CD4-positive, alpha-beta T cell (primary cell): ENCODE measurements at places on chromosomes 4 and X. TPM values are rescaled to one million over a fixed set of nuclear protein-coding genes. Genes with fewer than 3 reads are reported as not detected.

TENT5D gene
- total RNA-seq: not detected

DNA sequence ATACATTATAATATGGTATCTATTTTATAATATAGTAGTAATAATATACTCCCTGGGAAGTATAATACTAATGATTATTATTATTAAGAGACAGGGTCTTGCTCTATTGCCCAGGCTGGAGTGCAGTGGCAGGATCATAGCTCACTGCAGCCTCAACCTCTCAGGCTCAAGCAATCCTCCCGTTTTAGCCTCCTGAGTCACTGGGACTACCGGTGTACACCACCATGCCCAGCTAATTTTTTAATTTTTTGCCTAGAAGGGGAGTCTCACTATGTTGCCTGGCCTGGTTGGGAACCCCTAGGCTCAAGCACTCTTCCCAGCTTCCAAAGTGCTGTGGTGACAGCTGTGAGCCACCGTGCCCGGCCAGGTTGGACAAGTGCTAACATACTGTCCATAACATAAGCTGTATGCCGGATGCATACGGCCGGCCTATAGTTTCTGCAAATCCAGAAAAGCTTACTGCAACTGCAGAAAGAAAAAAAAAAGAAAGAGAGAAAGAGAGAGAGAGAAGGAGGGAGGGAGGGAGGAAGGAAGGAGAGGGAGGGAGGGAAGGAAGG is 94.2 kb upstream of the PPP2R3B start:
- H3K27ac ChIP-seq: no peak overlapping the region
- DNase-seq: no peak
- H3K4me1 ChIP-seq: no peaks in the 10 kb centered on the region
- no peaks in the 10 kb centered on the region for H3K36me3 ChIP-seq

GRCh38 chr4:14928035-14928434 is 74.2 kb upstream of the CPEB2 start:
- H3K27ac ChIP-seq: no peak overlapping the region
- no peaks in the 10 kb centered on the region for H3K4me1 ChIP-seq
- H3K4me3 ChIP-seq: no peak overlapping the region
- no peaks in the 10 kb centered on the region for H3K27me3 ChIP-seq
- H3K36me3 ChIP-seq: no peaks in the 10 kb centered on the region

BEX2 gene
- 46.4 TPM for total RNA-seq

GRCh38 chr4:53593765-53594164 is 2.5 kb upstream of the LNX1 start:
- DNase-seq: no peak
- H3K27ac ChIP-seq: no peak overlapping the region
- H3K36me3 ChIP-seq: no peaks in the 10 kb centered on the region
- peaks cover 5% of the 10 kb centered on the region for H3K27me3 ChIP-seq
- no peaks in the 10 kb centered on the region for H3K4me1 ChIP-seq
- H3K4me3 ChIP-seq: no peak overlapping the region

DNA sequence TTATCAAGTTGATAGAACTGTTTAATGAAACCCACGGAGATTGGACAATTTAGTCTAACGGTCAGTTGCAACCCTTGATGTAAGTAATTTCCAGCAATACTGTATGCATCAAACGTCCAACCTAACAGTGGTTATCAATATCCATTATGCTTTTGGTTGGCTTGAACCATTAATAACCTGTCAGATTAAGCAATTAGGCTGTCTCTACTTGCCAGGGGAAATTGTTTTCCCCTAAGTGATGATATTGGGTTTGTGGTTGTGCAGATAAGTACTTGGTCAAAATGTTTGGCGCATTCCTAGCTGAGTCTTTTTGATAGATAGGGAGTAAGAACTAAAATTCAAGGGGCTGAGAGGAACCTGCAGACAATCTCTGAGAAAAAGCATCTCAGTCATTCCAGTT is 30.5 kb upstream of the ESX1 start:
- no peak overlapping the region for H3K4me3 ChIP-seq
- no peak for DNase-seq
- peaks cover 3% of the 10 kb centered on the region for H3K27me3 ChIP-seq
- no peak overlapping the region for H3K27ac ChIP-seq
- no peaks in the 10 kb centered on the region for H3K36me3 ChIP-seq

- no peak overlapping the region for H3K27ac ChIP-seq
- H3K36me3 ChIP-seq: no peaks in the 10 kb centered on the region
- no peak overlapping the region for H3K4me3 ChIP-seq
These were observed 145.0 kb upstream of the DGKK start for GRCh38 chrX:50615570-50616158.

DNA sequence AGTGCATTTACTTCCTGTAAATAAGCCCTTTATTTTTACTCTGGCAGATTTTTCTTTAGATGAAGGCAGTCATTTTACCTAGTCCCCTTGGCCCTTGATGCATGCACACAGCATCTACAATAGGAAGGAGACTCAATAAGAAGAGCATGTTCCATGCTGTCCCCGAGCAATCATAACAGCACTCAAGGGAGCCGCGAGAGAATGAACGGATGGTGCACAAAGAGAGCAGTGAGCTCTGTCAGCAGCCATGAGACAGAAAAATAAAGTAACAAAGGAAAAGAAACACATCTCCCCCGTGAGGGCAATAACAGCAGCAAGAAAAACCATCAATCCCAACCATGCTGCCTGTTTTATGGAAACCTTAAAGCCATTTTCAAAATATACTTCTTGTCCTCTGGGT is 11.9 kb downstream of the SMIM31 start:
- no peak overlapping the region for H3K27ac ChIP-seq
- no peaks in the 10 kb centered on the region for H3K36me3 ChIP-seq
- H3K4me1 ChIP-seq: no peaks in the 10 kb centered on the region
- H3K27me3 ChIP-seq: no peaks in the 10 kb centered on the region

DNA sequence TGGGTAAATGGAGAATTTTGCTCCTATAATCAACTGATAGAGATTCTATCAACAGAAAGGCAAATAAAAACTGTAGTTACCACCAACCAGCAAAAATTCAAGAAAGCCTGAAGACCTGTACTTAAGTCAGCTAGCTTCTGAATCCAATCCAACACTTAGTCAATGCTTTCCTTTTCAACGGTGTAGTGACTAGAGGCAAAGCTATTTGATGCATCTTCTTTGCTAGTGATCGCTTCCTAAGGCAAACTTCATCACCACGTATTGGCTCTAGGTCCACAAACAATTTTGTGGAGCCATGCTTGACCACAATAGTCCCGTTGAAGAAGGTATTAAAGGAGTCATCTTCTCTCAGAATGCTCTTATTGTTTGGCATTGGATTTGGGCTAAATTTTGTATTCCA is 25.0 kb upstream of the UBA6 start:
- no peak overlapping the region for H3K4me3 ChIP-seq
- H3K36me3 ChIP-seq: peaks cover 7% of the 10 kb centered on the region
- H3K27ac ChIP-seq: no peak overlapping the region
- no peaks in the 10 kb centered on the region for H3K4me1 ChIP-seq

TLL1 gene
- not detected for total RNA-seq

DNA sequence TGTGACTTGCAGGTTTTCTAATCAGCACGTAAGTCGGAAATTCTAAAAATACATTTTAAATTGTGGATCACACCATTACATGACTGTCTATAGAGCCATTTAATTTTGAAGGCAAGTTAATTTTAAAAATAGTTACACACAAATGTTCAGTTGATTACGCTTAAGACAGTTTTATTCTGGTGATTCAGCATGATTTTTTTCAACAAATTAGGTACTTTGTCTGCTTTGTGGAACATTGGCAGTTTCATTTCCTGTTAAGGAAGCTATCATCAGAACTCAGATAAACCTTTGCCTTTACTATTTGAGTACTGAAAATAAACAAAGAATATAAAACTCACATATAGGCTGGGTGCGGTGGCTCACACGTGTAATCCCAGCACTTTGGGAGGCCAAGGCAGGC is 19.5 kb downstream of the SAT1 start:
- no peaks in the 10 kb centered on the region for H3K4me1 ChIP-seq
- no peak for DNase-seq
- H3K27ac ChIP-seq: no peak overlapping the region

GRCh38 chr4:1834047-1834775 is 21.7 kb downstream of the LETM1 start:
- H3K27me3 ChIP-seq: no peaks in the 10 kb centered on the region
- DNase-seq: no peak
- H3K27ac ChIP-seq: no peak overlapping the region
- no peaks in the 10 kb centered on the region for H3K4me1 ChIP-seq
- no peak overlapping the region for H3K4me3 ChIP-seq
